PC-3 (cell line): ENCODE measurements at places on chromosomes 16 and 17. TPM values are rescaled to one million over a fixed set of nuclear protein-coding genes. Genes with fewer than 3 reads are reported as not detected.
A peak's percentile ranks its signal among the peaks of the same experiment; 100 is the strongest.

CSH2 gene
- not detected in 2 replicates for total RNA-seq

ASGR1 gene
- 0.95 and 2.2 TPM in 2 replicates for total RNA-seq

KCNG4 gene
- 0.04 TPM in 1 of 2 replicates, not detected in the other for total RNA-seq

EPX gene
- not detected in 2 replicates for total RNA-seq

PLA2G10 gene
- 0.22 TPM in 1 of 2 replicates, not detected in the other for total RNA-seq

CCL11 gene
- total RNA-seq: not detected in 2 replicates

HES7 gene
- total RNA-seq: 2.9 TPM in 1 of 2 replicates, not detected in the other

ARSG gene
- 1.3 and 2.1 TPM in 2 replicates for total RNA-seq

GRCh38 chr17:42312035-42312284 is 23.7 kb downstream of the STAT5A start:
- DNase-seq: no peak

GRCh38 chr16:80233097-80233835 is 307.5 kb upstream of the DYNLRB2 start:
- DNase-seq: no peak

DNA sequence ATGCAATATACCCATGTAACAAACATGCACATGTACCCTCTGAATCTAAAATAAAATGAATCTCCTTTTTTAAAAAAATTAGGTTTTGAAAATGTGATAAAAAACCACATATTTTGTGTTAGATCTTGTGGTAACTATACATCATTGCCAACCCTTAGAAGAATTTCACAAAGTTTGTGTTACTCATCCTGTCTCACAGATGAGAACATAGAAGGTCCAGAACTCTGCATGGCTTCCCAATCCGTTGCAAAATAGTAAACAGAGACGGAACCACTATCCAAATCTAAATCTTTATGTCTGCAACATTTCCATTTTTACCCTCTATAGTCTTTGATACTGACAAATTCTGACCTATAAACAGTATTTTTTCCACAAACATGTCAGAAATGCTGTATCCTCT is 759.9 kb downstream of the KCNJ2 start:
- DNase-seq: no peak

GRCh38 chr16:66271074-66272060 is 95.1 kb upstream of the CDH5 start:
- peak; percentile 78 for DNase-seq

DNA sequence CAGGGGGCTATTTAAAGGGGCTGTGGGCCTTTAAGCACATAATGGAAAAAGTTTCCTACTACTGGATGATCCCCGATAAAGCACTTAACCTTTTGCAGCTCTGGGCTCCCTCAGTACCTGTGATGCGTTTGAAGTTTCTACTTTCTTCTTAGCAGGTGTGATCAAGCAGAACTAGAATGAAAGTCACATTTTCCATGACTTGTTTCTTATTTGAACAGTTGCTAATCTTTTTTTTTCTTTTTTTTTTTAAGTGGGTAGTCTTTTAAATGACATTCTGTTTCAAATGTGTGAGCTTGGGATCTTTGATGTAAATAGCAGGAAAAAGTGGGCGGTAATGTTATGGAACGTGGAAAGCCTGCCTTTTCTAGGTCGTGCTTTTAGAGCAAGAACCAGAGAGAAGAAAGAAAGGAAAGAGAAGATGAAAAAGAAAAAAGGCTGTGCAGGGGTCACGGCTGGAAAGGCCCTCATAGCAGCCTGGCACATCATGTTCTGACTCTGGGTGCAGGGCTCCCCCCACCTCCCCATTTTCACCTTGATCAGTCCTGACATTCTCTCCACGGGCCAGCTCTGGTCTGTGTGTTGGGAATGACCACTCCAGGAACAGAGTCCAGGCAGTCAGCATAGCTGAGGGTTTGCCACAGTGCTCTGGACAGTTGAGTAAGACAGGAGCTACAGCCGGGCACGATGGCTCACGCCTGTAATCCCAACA is 150.6 kb downstream of the CLEC16A start:
- no peak for DNase-seq

GRCh38 chr16:85707528-85708095 is 18.9 kb upstream of the GINS2 start:
- no peak for DNase-seq

- no peak for DNase-seq
Observed at GRCh38 chr16:2087748-2088631, 40.2 kb downstream of the TSC2 start.

- DNase-seq: peak; percentile 34
Observed at GRCh38 chr17:51258756-51259563, 889 bp downstream of the MBTD1 start.

- peak; percentile 37 for DNase-seq
Observed at GRCh38 chr16:48383877-48384519, 1.2 kb downstream of the SIAH1 start.

- no peak for DNase-seq
Observed at GRCh38 chr17:3529817-3530741, 27.5 kb downstream of the TRPV3 start.

DNA sequence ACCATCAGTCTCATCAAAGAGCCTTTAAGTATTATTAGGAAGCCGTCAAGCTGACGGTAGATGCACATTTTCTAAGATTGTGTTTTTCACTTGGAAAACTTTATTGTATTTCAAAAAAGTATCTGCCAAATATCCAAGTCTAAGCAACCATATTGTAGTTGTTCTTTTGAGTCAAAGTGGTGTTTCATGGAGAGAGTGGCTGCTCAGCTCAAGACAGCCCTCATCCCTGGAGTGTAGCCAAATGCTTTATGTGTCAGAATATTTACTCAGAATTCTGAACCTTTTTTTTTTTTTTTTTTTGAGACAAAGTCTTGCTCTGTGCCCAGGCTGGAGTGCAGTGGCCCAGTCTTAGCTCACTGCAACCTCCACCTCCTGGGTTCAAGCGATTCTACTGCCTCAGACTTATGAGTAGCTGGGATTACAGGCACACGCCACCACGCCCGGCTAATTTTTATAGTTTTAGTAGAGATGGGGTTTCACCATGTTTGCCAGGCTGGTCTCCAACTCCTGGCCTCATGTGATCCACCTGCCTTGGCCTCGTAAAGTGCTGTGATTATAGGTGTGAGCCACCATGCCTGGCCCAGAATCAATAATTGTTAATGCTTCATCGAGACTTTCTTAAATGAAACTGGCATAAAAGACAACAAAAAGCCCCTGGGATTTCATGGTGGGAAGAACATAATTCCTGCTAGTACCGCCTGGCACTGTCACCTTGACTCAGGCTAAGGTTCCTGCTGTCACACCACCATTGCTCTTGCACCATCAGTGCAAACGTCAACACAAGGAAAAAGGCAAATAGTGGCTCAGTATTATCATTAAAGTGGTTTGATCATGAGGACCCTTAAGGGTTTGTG is 45.5 kb downstream of the PRKCA start:
- DNase-seq: peak; percentile 83

DNA sequence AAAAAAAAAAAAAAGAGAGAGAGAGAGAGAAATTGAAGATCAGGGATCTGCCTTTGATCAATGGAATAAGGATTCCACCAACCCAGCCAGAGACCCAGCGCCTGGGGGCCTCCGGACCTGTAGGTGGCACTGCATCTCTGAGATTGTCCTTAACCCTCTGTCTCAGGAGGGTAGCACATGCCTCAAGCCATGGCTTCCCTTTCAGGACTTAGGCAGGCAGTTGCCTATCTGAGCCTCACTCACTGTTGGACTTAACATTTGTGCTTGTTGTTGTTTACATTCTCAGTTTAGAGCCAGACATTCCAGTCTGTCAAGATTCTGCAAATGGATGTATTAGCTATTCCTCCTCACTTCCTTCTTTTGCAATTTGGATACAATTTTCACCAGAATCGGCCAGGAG is 5.1 kb upstream of the SCNN1B start:
- peak; percentile 26 for DNase-seq

DNA sequence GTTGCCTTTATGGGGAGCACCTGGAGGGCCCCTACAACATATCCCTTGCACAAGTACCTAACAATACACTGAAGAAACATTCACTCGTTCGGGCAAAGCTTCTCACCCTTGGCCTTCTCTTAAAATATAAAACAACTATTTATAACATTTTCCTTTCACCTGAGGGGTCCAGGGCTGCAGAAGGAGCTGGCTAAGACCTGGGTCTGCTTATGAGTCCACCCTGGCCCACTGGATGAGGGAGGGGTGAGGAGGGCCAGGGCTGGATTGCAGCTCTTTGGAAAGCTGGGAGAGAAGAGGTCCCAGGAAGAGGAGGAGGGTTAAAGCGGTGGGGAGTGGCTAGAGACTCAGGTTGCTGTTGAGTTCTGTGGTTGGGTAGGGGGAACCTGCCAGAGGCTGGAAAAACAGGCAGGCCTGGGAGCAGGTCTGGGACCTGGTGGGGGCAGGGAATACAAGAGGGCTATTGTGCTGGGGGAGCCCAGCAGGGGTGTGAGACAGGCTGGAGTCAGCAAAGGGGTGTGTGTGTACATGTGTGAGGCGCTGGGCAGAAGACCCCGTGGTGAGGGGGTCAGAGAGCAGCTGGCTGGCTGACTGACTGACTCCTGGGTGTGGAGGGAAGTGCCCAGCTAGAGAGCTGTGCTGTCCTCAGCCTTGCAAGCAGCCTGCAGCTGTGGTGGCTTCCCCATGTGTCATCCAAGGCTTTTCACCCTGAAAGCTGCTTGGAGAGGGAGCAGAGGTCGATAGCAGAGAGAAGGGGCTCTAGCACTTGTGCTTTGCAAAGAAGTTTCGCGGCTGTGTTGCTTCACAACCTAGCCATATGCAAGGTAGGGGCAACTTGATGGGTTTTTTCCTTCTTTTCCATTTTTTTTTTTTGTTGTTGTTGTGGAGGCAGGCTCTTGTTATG is 10.2 kb upstream of the MRC2 start:
- DNase-seq: no peak

DNA sequence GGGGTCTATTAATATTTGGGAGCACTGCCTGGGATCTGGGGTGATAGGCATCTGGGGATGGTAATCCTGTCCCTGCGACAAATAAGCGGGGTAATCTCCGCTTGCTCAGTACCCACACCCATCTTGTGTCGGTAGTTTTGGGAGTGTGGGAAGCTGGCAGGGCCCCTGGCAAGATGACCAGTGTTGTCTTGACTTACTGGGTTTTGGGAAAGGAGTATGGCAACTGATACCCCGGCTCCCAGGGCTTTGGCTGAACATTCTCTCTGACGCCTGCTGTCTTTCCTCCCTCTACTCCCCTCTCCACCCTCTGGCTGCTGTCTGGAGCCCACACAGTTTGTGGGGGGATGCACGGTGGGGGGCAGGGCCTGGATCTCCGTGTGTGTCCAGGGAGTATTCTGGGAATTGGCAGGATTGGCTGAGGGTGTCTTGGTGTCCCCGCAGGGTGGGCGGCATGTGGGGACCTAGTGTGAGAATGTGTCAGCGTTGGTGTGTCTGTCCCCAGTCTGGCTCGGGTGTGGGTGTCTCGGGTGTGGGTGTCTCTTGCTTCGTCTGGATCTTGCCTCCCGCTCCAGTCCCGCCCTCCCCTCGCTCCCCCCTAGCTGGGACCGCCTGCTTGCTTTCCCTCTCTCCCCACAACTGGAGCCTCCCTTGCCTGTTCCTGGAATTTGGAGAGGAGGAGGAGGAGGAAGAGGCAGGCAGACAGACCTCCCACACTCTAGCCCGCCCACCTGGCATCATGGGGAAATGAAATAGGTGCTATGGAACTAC is 12.0 kb downstream of the RARA start:
- DNase-seq: no peak

DNA sequence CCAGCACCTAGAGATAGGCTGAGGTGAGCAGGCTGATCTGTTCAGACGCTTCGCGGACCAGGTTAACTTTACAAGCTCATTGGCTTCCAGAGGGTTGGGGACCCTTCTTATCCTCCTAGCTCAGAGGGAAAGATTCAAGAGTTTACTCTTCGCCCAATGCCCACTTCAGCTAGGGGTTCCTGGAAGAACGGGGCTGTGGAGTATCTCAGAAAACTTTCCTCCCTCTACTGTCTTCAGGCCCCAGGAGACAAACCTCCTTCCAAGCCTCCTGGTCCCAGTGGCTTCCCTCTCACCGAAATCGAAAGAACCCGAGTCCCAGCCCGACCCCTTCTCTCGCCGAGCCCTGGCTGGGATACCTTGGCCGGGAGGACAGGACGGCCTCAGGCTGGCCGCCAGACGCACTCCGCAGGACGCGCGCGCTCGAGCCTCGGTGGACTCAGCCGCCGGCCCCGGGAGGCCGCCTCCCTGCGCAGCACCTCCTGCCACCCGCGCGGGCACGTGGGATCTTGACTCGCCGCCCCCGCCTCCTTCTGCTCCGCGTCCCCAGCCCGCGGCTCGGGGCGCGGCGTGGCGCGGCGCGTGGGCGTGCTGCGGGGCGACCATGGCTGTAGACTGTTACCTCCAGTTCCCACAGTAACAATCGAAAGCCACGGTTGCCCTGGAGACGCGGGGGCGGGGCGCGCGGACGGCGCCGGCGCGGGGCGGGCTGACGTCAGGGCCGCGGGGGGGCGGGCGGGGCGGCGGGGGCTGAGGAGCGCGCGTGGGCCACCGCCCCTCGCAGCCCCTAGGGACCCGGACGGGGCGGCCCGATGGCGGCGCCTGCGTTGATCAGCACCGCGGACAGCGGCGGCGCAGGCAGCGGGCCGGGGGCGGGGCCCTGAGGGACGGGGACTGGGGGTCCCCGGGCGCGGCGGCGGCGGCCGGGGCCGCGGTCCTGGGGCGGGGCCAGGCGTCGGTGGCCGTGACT is 5.3 kb upstream of the HIC1 start:
- peak; percentile 61 for DNase-seq
